Stimulated activated effector memory CD8-positive, alpha-beta T cell treated with anti-CD3 and anti-CD28 coated beads, Interleukin-12 subunit alpha, Interleukin-12 subunit beta, amount 100 ng/mL, for 72 hours (primary cell): ENCODE measurements at places on chromosomes 3 and 15.

DNA sequence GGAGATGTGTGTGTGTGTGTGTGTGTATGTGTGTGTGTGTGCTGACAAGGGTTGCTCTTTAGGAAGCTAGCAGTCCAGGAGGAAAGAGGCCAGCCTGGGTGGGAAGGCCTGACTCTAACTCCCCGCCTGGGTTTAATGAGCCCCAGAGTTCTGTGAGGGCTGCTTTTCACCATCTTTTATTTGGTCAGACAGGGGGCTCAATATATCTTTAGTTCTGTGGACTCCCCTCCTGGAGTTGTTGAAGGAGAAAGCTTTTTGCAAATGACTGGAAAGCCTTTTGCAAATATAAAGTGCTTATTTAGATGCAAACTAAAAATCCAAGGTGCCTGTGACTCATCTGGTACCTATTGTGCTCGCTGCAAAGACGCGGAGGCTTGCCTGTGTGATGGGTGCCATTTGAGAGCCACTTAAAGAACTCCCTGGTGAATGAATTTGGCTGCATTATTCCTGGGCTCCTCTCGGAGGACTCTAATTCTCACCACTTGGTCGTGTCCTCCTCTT, 24.5 kb downstream of the DRD3 start:
- no peak for DNase-seq

DNA sequence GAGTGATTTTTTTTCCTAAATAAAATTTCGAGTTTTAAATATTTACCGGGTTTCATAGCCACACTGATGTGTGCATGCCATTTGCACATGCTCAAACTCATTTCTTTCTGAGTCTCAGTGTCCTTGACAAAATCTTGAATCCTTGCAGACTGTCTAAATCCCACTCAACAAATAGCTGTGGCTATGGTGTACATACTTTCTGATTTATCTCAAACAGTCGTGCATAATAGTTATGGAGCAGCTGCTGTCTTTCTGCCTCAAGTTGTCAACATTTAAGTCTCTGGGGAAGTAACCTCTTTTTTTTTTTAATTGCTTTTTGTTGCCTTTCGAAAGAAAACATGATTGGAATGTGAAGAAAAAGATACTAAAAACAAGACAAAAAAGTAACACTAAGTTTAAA, 52.8 kb upstream of the UTS2B start:
- DNase-seq = no peak

GRCh38 chr3:149115114-149115513, 14.3 kb upstream of the HPS3 start:
- no peak for DNase-seq

DNA sequence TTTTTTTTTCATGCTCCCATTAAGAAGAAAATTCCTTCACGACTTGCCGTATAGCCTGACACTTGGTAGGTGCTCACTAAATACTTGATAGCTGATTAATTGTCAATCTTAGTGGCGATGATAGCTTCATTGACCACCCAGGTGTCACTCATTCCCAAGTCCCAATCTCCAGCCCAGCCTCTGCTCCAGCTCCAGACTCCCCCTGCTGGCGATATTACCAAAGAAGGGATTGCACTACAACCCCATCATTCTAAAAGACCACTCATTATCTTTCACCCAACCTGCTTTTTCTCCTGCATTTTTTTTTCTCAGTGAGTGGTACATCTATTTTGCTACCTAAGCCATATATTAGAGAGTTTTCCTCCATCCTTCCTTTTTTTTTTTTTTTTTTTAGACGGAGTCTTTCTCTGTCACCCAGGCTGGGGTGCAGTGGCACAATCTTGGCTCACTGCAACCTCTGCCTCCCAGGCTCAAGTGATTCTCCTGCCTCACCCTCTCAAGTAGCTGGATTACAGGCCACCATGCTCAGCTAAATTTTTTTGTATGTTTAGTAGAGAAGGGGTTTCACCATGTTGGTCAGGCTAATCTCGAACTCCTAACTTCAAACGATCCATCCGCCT, 19.5 kb upstream of the COMMD2 start:
- peak; percentile 36 for DNase-seq

- DNase-seq = no peak
These were observed 53.4 kb downstream of the FILIP1L start for GRCh38 chr3:100060685-100061484.

- no peak for DNase-seq
These were observed 66.6 kb downstream of the KCNMB2 start for GRCh38 chr3:178602856-178603255.

DNA sequence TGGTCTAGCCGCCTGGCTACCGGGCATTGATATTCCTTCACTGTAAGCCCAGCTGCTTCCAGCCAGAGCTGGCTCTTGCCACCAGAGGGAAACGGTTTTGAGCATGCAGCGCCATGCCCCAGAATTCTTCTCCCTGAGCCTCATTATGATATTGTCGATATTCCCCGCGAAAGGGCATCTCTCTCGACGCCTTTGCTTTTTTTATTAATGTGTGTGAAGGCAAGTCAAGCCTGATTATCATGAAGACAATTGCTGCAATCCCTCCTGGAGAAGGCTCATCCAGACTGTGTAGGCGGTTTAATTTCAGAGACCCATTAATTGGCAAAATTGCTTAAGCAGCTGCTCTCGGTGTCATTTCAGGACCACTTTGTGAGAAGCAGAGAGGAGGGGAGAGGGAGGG, 321.2 kb upstream of the TLE3 start:
- no peak for DNase-seq

DNA sequence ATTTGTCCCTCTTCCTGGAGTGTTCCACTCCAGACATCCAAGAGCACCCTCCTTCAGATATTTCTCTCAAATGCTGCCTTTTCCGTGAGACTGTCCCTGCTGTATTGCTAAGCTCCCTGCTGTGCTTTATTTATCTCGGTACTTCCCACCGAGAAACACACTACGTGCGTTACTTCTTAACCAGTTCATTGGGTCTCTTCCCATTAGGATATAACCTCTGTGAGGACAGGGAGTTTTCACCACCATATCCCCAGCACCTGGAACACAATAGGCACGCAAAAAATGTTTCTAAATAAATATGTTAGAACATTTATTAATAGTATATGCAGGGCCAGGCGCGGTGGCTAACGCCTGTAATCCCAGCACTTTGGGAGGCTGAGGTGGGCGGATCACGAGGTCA, 308.7 kb upstream of the IL12A start:
- DNase-seq = no peak

DNA sequence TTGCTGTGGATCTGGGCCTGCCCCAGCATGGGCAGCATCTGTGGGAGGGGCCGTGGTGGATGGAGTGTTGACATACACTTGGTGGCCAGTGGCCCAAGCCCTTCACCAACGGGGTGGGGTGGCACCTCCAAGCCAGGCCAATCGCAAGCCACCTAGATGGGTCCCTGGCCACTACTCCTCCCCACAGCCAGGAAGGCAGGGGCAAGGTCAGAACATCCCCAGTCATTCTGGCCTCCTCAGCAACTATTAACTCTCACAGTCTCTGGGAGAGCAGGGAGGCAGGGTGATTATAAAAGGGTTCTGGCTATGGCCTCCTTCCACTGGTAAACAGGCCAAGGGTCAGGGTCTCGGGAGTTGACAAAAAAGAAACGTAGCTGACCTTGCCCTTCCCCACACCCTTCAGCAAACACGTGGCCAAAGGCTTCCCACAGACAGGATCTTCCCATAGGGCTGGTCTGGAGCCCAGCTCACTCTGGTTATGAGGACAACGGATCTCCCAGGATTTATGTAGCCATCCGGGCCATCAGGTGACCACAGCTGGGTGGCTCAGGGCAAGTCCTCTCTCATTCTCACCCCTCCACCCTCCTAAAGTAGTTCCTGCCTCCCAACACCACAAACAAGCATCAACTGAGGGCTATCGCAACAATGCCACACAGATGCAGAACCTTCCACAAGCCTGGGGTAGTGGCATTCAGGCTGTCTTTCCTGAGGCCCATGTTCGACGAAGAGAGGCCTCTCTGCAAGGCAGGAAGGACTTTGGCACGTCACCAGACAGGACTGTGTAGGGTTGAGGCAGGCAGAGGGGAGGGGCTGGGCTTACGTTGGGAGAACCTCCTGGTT, 18.9 kb downstream of the TLE3 start:
- DNase-seq = no peak

DNA sequence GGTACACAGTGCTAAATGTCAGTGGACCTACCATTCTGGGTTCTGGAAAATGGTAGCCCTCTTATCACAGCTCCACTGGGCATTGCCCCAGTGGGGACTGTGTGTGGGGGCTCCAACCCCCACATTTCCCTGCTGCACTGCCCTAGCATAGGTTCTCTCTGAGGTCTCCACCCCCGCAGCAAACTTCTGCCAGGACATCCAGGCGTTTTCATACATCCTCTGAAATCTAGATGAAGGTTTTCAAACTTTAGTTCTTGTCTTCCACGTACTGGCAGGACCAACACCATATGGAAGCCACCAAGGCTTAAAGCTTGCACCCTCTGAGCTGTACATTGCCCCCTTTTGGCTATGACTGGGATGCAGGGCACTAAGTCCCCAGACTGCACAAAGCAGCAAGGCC, 788.2 kb upstream of the ALCAM start:
- no peak for DNase-seq

- DNase-seq = no peak
These were observed 1.4 kb upstream of the AQP9 start for GRCh38 chr15:58136731-58137130.

- DNase-seq = no peak
These were observed 478.7 kb upstream of the WNT5A start for GRCh38 chr3:55965776-55966175.

DNA sequence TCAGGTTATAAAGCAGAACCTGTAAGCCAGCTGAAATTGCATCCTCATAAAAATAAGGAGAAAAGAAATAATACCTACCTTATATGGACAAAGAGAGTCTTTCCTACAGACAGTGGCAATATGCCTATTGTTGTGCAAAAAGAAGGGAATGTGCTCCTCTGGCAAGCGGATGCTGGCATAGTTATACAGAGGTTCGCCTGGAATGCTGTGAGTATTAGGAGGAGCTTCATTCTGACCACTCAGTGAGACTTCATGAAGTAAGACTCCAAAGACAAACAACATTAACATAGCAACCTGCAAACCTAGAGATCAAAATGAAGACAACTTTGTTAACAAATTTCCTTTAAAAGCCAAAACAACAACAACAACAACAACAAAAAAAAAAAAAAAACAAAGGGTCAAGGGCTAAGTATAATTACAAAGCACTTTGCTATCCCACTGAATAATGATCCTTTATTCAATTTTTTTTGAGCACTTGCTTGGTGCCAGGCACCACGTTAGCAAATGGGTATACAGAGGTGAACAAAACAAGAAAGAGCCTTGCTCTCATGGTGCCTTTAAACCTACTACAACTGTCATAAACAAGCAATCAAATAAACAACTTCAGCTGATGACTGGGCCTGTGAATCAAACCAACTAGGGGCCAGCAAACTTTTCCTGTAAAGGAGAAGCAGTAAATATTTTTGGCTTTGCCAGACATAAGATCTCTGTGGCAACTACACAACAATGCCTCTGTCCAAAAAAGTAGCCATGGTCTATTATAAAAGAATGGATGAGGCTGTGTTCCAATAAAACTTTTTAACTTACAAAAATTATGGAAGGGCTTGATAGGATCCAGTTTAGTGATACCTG, 3.7 kb downstream of the EOGT start:
- DNase-seq = no peak

GRCh38 chr3:9903904-9904303, 1.3 kb downstream of the IL17RE start:
- DNase-seq = no peak

- DNase-seq = no peak
These were observed 62.0 kb upstream of the LEKR1 start for GRCh38 chr3:156763931-156764720.

- no peak for DNase-seq
These were observed 117.0 kb downstream of the IMPG2 start for GRCh38 chr3:101203411-101203810.

DNA sequence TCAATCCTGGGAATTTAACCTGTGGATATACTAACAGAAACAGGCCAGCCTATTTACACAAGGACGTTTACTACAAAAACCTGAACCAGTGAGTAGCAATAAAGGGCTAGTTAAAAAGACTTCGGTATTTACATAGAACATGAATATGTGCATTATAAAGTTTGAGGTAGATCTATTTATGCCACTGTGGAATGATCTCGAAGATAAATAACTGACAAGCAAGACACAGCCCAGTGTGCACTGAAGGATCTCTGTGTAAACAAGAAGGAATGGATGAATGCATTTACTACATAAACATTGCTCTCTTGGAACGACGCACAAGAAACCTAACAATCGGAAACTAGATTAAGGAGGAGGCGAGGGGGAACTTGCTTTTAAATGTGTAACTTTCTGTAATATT, 132.0 kb upstream of the NSMCE3 start:
- DNase-seq = no peak

DNA sequence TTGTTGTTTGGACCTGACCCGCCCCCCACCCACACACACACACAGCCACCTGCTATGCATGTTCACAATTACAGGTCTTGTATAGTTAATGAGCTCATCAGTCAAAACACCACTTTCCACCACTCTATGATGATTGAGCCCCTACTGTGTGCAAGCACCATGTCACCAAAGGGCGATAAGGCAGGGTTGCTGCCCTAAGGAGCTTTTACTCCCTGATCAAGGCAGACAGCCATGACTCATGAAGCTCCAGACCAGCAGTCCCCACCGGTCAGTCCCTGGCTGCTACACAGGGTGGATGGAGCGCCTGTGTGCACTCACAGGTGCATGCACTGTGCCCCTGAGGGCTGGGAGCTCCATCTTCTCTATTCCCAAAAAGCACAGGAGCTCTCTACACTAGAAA, 270.6 kb downstream of the CLSTN2 start:
- no peak for DNase-seq

DNA sequence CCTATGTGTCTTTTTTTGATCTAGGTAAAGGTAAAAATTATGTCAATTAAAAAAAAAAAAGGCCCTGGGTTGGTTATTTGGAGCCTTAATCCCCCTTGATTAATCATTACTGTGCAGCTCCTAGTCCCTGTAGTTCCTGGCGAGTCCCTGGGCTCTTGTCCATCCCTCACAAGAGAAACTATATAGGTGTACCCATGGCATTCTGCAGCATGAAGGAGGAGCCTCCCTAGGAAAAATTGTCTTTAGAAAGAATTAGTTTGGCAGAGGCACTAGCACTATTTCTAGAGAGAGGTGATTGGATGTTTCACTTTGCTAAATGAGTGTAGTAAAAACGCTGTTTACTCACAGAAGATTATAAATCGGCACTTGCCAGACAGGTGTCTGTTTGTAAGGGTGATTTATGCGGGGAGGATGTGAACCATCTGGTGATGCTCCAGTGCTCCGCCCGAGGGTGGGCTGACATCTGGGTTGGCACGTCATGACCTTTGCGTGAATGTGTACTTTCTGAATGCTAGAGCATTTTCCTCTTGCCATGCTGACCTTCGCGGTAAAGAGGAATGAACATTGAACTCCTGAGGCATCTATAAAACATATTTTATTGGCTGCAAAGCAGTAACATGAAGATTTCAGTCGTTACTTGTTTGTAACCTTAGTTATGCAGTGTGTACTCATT, 12.6 kb downstream of the PLCL2 start:
- no peak for DNase-seq

- no peak for DNase-seq
These were observed 629.6 kb downstream of the PYDC2 start for GRCh38 chr3:192090586-192090985.

- no peak for DNase-seq
These were observed 698.2 kb upstream of the CADM2 start for GRCh38 chr3:84260596-84260995.

GRCh38 chr15:80614711-80615360, 80.3 kb upstream of the ABHD17C start:
- DNase-seq = no peak

- DNase-seq = no peak
These were observed 54.4 kb downstream of the WWTR1 start for GRCh38 chr3:149603126-149604074.
